ENCODE measurements at places on chromosomes 3 and 15. TPM values are rescaled to one million over a fixed set of nuclear protein-coding genes. Genes with fewer than 3 reads are reported as not detected.

Gene TBL1XR1
- total RNA-seq: 226 TPM

Gene PIGB
- 15.8 TPM for total RNA-seq

Gene CGNL1
- total RNA-seq: 3.9 TPM

Gene IQCF2
- total RNA-seq: not detected

Gene SLC35A5
- 24.3 TPM for total RNA-seq
